ENCODE measurements at places on chromosomes 3 and 15.
A peak's percentile ranks its signal among the peaks of the same experiment; 100 is the strongest.

GRCh38 chr3:187954873-187955586, 198.9 kb upstream of the LPP start:
- peak; percentile 69 for DNase-seq

GRCh38 chr15:98281130-98281529, 320.6 kb downstream of the ARRDC4 start:
- no peak for DNase-seq

DNA sequence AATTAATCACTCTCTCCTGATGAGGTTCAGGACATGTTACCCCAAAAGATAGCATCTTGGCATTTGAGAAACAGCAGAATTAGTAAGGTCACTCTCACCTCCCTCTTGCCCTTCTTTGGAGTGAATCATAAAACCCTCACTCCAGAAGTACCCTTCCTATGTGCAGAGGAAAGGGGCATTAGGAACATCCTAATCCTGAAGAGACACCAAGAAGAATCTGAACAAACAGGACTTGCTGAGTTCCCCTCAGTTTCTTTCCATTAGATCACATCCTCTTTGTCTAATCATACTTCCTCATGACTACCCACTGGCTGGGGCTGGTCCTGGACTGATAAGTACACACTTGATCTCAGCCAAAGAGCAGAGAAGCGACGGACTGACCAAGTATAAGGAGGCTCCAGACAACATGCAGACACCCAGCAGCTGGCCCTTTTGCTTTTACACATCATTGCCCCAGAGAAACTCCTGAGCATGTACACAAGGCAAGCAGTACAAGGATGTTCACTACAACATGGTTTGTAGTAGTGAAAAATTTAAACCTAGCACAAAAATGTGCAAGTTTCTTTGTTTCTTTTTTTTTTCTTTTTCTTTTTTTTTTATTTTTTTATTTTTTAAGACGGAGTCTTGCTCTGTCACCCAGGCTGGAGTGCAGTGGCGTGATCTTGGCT, 15.0 kb upstream of the TM6SF1 start:
- DNase-seq = peak; percentile 49

DNA sequence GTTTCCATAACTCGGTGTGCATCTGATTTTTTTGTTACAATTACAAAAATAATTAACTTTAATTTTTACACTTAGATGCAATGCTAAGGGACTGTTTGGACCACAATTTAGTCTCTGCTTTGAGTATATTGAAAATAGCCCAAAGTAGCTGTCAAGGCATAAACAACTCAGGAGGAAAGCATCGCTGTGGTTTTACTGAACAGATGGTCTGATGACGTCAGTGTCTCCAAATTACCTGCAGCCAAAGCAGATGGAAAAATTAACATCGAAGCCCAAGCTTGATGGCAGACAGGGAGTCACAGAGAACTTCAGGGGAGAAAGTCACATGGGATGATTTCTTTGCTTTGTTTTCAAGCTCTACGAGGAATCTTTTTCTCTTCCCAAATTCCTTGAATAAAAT, 83.1 kb upstream of the PLCL2 start:
- DNase-seq = no peak

- no peak for DNase-seq
These were observed 466.4 kb downstream of the MAGI1 start for GRCh38 chr3:65572175-65572777.

DNA sequence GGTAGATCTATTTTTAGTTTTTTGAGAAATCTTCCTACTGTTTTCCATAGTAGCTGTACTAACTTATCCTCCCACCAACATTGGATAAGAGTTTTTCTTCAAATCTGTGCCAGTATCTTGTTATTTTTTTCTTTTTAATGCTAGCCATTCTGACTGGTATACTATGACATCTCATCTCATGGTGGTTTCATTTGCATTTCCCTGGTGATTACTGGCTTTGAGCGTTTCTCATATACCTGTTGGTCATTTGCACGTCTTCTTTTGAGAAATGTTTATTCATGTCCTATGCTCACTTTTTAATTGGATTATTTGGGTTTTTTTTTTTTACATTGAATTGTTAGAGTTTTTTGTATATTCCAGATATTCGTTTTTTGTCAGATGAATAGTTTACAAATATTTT, 398.1 kb downstream of the OCA2 start:
- no peak for DNase-seq

GRCh38 chr3:98644168-98644567, 50.8 kb upstream of the CPOX start:
- no peak for DNase-seq

- DNase-seq = no peak
These were observed 16.0 kb upstream of the C3orf38 start for GRCh38 chr3:88133711-88134263.

- DNase-seq = no peak
These were observed 303.0 kb downstream of the RBMS3 start for GRCh38 chr3:29583861-29584260.

DNA sequence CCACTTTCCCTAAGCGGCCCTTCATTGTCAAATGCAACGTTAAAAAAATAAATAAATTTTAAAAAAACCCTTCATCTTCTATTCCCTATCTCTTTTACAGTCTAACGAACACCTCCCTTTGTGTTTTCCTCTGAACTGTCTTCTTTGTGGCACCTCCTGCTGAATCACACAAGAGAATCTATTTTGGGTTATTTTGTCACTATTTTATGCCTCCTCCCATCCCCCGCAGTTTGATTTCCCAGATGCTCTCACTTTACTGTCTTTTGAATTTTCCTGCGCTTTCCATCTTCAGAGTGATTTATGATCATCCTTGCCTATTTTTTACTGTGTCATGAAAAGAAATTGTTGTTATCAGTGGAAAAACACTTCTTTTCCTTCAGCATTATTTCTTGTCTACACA, 32.5 kb downstream of the RYR3 start:
- DNase-seq = no peak

GRCh38 chr3:46663591-46664135, 29.8 kb downstream of the ALS2CL start:
- DNase-seq = no peak

- no peak for DNase-seq
These were observed 2.2 kb upstream of the TMC3 start for GRCh38 chr15:81376231-81376630.

DNA sequence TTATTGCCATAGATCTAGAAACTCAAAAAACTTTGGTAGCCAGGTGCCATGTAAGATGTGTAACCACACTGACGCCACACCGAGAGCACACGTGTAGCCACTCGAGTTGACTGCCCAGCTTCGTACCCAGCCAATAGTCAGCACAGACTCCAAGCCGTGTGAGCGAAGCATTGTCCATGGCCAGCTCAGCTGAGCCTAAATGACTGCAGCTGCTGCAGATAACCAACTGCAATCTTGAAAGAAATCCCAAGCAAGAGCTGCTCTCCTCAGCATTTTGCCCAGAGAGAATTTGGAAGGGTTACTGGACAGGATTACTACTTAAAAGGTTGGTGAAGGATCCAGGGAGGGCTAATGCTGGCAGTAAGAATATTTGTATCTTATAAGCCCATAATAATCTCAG, 193.0 kb upstream of the THRB start:
- DNase-seq = no peak

GRCh38 chr3:152269056-152269830, 514 bp downstream of the MBNL1 start:
- no peak for DNase-seq

DNA sequence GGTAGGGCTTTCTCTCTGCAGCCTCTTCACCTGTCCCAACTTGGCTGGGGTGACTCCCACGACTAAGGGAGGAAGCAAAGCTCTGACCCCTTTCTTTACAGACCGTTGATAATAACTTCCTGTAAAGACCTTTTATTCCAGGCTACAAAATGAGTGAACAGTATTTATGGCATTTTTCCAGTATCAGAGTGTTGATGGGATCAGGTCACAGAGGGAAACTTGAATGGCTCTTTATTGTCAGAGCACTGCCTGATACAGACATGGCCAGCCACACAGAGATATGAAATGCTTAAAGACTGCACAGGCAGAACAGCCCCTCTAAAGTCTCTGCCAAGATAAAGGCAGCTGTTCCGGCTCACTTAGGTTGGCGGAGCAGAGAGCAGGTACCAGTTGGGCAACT, 1033.9 kb upstream of the NR2F2 start:
- no peak for DNase-seq

- DNase-seq = no peak
These were observed 321.0 kb downstream of the FEZF2 start for GRCh38 chr3:62052331-62052730.

- DNase-seq = no peak
These were observed 4.2 kb upstream of the TCAIM start for GRCh38 chr3:44334326-44334725.

GRCh38 chr15:90868261-90868689, at the start of gene FURIN:
Gene FURIN (plus strand): TSS chr15:90868588. CDS start chr15:90875741, 7,153 bp downstream.
- DNase-seq = no peak

DNA sequence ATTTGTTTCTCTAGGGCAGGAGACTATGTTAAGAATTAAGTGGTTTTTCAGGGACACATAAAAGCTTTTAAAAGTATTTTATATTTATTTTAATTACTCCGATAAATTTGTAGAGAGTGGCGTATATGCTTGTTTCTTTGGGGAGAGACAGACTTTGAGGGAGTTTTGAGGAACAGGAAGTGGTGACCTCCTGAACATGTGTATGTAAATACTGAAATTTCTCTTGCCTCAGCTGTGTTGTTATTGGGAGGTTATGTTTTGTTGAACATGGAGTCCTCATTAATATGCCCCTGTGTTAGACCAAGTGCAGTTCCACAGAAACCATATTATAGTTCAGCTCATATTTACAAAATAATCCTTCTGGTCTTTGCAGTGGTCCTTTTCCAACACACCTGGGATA, 41.8 kb upstream of the UTS2B start:
- DNase-seq = no peak

GRCh38 chr3:45464336-45465170, 76.2 kb downstream of the LARS2 start:
- DNase-seq = peak; percentile 31

- DNase-seq = no peak
These were observed 17.3 kb upstream of the LRIG1 start for GRCh38 chr3:66518126-66518525.

GRCh38 chr3:132538072-132538471, 59.0 kb upstream of the ACKR4 start:
- no peak for DNase-seq

GRCh38 chr3:130514681-130515080, 2.3 kb upstream of the COL6A6 start:
- DNase-seq = no peak

GRCh38 chr15:82788496-82788895, 17.4 kb downstream of the FSD2 start:
- no peak for DNase-seq

DNA sequence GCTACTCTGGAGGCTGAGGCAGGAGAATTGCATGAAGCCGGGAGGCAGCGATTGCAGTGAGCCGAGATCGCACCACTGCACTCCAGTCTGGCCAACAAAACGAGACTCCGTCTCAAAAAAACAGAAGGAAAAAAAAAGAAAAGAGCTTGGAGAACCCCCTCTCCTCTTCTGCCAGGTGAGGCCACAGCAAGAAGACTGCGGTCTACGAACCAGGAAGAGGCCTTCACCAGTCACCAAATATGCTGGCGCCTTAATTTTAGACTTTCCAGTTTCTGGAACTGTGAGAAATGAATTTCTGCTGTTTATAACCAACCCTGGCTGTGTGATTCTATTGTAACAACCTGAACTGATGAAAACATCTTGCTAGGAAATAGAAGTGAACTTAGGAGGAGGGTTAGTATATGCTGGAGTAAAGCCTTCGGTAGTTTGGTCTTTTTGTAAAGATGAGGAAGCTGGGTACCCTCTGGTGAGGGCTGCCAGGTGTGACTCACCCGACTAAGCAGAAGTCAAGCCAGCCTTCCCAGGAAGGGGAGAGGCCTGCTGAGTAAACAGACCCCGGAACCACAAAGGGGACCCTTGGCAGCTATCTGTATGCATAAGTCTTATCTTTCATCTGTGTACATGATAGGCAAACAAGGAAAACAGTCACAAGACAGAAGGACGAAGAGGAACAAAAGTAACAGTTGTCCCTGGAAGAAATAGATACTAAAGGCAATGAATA, 78.7 kb downstream of the KLF13 start:
- peak; percentile 45 for DNase-seq

GRCh38 chr3:188385295-188385694, 231.3 kb downstream of the LPP start:
- no peak for DNase-seq

DNA sequence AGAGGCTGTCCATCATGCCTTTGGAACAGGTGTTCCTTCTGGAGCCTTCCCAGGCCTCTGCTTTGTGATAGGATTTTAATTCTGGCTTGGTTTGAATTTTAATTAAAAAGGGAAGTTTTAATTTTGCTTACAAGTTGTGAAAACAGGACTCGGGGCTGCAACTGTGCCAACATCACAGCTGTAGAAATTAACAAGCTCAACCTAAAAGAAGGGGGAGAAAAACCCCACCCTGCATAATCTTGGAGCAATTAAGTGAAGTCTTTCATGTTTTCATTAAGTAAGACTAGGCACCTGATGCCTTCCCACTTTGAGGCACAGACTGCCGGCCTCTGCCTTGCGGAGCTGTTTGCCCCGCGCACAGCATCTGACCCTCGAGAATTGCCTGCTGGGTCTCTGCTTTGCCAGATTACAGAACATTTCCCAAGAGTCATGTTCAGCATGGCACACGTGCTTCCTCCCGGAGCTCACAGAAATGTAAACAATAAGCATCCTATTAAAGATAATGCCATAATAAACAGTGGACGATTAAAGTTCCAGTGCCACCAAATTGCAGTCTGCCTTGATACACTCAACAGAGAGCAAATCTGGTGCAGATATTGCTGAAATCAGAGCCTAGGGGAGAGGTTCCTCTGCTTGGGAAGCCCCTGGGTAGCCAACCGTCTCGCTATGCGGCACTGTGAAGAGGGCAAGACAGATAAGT, 364.2 kb downstream of the LRTM1 start:
- no peak for DNase-seq

DNA sequence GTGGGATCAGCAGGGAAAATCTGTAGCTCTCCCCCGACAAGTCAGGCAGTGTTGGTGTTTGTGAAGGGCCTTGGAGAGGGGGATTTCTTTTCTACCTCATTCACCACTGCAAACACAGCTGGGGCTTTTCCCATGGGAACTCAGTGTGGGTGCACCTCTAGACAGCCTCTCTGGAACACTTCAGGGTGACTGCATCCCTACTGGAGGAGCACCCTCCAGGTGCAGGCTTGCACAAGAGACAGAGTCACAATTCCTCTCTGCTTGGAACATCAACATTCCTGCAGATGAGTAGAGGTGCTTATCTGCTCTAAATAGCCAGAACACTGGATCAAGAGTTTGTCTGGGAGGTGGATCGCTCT, 72.7 kb upstream of the AKAP13 start:
- DNase-seq = no peak

DNA sequence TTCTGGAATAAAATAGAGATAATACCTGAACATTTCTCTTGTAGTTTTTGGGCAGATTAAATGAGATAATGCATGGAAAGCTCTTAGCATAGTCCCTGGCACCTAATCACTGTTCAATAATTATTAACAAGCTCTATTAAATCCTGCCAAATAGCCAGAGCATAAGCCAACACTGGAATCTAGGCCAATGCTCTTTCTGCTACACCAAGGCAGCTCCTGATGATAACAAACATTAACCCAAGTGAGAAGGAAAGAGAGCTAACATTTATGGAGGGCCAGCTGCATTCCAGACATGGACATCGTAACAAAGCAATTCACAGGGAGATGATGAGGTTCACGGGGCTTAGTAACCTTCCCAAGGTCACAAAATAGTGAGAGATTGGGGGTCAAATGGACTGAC, 23.3 kb downstream of the LARP6 start:
- no peak for DNase-seq

GRCh38 chr3:124791639-124792151, 61.4 kb downstream of the UMPS start:
- no peak for DNase-seq

- DNase-seq = no peak
These were observed 15.3 kb downstream of the FYCO1 start for GRCh38 chr3:45980229-45980813.

- peak; percentile 27 for DNase-seq
These were observed 21.3 kb downstream of the VGLL3 start for GRCh38 chr3:86969500-86970189.
